ENCODE measurements at places on chromosomes 5 and 9.
A peak's percentile ranks its signal among the peaks of the same experiment; 100 is the strongest.

DNA sequence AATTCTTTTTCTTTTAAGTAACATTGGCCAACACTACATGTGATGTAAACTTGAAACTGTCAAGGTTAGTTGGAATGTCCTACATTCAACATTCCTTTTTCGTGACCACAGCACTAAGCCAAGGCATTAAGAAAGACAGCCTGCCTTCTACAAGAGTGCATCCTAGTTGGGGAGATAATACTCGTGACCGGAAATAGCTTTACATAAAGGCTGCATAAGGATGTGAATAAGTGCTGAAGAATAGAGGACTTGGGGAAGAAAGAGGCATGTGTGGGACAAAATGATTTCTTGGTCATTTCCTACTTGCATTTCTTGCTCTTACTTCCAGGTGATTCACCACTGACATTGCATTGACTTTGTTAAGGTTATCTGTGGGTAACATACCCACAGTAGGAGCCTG, 282.0 kb downstream of the DMRT2 start:
- no peak for DNase-seq

GRCh38 chr5:54645882-54646355, 128.4 kb downstream of the SNX18 start:
- DNase-seq: no peak

DNA sequence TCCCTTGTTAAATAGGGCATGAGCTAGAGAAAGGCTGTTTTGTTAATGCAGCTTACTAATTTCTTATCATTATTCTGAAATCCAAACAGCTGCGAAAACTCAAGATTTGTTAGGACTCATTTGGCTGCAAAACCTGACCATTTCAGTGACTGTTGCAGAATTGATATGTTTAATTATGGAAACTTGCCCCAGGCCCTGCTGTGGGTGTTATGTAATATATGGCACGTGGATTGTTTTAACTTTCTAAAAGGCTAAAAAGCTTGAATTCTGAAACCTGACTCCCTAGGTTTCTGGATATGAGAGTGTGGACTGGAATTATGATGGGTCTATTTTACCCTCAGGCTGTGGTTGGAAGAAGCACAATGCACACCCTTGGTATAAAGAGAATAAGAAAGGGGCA, 4.4 kb downstream of the IL9 start:
- DNase-seq: no peak

DNA sequence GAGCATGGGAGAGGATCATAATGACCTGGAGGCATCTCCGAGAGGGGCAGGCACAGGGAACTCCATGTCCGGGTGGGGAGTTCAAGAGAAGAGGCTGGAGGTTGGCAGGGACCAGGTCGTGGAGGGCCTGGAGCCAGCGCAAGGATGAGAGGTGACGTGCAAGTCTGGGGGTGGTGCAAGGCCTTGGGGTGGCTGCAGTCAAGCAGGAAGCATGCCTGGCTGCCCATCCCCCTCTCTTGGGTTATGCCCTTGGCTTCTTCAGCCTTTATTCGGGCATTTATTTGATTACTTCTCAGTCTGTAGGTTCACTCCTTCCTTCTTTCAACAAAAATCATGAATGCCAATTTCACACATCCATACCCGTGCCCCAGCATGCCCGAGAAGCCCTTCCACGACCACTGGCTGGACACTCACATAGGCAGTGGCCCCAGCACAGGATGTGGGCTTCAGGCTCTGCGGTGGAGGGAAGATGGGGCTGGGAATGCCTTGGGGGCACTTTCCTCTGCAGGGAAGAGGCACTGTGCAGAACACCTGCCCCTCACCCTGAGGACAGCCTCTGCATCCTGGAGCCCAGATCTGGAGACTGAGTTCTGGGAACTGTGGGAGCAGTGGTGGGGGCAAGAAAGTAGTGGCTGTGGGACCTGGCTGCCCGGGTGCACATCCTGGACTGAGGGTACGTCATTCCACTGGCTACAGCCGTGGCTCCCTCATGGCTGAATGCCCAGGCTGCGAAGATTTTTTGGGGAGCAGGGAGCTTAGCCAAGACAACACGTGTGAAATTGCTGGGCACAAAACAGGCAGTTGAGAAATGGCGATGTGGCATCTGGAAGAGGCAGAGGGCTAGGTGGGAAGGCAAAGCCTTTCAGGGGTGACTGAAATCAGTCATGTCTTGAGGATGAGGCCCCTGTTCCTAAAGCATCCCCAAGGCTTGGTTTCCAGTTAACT, 38.6 kb downstream of the CRB2 start:
- DNase-seq: no peak

- no peak for DNase-seq
Observed at GRCh38 chr9:124042201-124042721, 30.7 kb downstream of the LHX2 start.

- no peak for DNase-seq
Observed at GRCh38 chr5:41339339-41339738, 126.0 kb upstream of the C6 start.

DNA sequence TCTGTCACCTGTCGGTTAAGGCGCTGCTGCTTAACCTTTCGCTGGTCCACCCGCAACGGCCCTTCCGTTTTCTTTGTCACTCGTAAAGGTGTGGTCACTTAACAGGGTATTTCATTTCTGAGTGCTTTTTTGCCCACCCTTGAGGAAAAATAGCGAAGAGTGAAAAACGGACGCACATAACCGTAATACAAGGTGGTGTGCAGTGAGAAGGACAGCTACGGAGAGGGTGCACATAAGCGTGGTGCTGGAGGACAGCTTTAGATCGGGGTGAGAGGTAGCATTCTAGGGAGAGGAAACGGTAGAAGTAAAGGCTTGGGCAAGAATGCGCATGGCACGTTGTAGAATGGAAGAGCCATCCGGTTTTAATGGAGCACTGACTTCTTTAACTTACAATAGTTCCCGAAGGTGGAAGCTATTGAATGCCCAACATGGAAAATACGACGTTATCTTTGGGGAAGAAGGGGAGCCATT, 761 bp downstream of the CCT5 start:
- DNase-seq: peak; percentile 16

GRCh38 chr9:107489144-107489673, 360 bp downstream of the KLF4 start:
- DNase-seq: no peak

DNA sequence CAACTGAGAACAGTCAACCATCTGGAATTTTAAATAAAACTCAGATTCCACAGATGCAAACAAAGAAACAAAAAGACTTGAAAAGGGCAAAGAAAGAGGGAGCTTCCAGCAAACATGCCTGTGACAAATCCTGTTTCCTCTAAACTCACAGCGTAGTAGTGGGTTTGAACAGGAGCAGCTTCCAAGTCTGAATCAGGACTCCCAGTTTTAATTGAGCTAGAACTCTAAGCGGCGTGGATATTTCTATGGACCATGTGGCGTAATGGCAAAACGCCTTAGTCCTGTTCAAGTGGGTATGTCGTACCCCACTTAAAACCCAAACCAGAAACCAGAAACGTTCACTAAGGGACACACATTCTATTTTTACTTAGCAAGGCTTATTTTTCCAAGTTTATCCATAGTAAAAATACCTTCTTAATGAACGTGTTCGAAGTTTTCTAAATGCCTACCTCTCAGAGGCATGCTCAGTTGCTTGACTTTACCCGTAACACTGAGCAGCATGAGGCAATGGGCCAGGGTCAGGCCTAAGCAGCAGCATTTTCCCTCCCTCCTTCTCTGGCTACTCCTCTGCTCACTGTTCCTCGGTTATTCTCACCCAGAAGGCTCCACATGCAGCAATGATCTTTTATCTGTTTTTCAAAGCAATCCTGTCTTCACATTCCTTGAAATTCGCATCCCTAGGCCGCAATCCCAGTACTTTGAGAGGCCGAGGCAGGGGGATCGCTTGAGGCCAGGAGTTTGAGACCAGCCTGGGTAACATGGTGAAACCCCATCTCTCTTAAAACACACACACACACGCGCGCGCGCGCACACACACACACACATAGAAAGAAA, 77.9 kb downstream of the FNBP1 start:
- DNase-seq: no peak

GRCh38 chr9:121778252-121779225, 127.1 kb downstream of the DAB2IP start:
- DNase-seq: no peak
